ENCODE measurements at places on chromosomes 16 and 17.
A peak's percentile ranks its signal among the peaks of the same experiment; 100 is the strongest.

- DNase-seq, result no peak
Measured at GRCh38 chr17:41939693-41940090, 9.3 kb downstream of the ODAD4 start.

GRCh38 chr17:64599187-64599676, 62.9 kb downstream of the SMURF2 start:
- no peak for DNase-seq

GRCh38 chr16:77556201-77556873, 121.5 kb upstream of the ADAMTS18 start:
- DNase-seq, result no peak

GRCh38 chr17:43907998-43908721, 824 bp upstream of the MPP2 start:
- DNase-seq, result peak; percentile 77

DNA sequence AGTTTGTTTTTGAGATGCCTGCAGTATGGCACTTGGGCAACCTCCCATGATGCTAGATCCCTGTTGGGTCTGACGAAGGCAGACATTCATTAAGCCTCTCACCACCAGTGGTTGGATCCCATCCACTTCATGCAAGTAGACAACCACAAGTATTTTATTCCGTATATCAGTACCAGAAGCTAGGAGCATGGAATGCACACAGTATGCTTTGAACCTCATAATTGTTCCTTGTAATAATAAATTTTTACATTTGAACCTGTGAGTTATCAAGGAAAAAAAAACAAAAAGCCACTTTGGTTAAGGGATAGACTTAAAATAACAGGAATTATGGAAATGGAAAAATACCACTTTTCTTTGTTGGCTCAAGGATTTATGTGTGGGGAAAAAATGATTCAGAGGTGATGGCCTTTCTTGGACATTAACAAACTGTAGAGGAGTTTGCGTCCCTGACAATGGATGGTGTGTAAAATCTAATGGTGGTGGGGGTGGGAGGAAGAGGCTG, 107.1 kb upstream of the KCNJ16 start:
- DNase-seq, result no peak

Data from NCI-H2171 (cell line).